ENCODE measurements at places on chromosomes 1 and 21. TPM values are rescaled to one million over a fixed set of nuclear protein-coding genes. Genes with fewer than 3 reads are reported as not detected.

- peak; percentile 74 for DNase-seq
Measured at GRCh38 chr1:69263921-69264391, 303.8 kb upstream of the LRRC7 start.

DNA sequence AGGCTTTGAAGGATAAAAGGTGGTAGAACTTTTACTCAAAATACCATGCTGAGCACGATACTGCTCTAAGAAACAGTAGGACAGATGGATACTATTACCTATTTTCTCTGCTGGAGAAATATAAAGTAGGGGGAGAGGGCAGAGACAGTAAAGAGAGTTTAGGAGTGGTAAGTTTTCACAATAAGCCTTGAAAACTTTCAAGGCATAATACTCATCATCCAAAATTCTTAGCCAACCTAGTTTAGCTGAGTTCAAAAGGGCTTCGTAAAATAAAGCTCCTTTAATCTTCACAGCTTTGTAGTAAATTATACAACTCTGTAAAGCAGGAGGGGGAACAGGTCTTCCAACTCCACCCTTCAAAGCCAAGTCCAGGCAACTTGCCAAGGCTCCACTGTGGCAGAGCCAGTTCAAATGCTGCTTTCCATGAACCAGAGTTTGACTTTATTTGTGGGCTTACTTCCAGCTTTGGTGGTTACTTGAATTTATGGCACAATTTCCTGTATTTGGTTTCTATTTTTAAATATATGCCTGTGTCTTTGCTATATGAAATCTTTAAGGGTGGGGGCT, 15.5 kb downstream of the TEX38 start:
- peak; percentile 82 for DNase-seq

- no peak for DNase-seq
Measured at GRCh38 chr1:152777510-152778137, 2.7 kb downstream of the LCE1F start.

DNALI1 gene
- total RNA-seq, result 48.5 TPM

DNA sequence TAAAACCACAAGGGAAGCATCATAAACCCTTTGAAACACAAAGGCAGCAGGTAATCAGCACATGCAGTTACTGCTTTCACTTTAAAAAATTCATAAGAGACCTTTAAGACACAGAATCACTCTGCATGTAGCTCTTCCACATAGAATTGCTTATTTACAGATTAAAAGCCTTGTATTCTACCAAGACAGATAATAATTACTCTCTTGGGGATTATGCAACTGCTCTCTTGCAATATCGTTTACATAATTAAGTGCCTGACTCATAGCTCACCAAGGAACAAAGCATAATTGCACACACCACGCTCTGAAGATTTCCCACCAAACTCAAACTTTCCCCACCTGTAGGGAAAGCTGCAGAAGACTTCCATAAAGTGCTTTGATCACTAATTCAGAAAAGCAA, 87.9 kb downstream of the VAV3 start:
- DNase-seq, result peak; percentile 75

GRCh38 chr21:45880097-45881068, 101.2 kb upstream of the COL6A1 start:
- DNase-seq, result peak; percentile 61

DNA sequence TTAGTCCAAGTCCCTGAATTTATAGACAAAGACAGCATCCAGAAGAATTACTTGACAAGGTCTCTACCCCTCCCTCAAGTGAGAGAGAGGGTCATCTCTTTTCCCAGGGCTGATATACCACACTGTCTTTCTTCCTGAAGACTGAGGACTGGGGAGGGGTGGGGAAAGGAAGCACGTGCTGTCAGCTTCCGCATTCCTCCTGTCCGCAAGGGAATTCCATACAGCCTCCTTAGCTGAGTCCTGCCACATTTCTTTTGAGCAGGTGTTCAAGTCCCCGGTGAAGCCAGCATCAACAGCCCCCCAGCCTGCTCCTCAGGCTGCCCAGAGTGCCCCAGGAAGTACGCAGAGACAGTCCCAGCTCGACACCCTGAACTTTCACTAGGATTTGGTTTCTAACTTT, 34.2 kb downstream of the PCAT6 start:
- no peak for DNase-seq

DNA sequence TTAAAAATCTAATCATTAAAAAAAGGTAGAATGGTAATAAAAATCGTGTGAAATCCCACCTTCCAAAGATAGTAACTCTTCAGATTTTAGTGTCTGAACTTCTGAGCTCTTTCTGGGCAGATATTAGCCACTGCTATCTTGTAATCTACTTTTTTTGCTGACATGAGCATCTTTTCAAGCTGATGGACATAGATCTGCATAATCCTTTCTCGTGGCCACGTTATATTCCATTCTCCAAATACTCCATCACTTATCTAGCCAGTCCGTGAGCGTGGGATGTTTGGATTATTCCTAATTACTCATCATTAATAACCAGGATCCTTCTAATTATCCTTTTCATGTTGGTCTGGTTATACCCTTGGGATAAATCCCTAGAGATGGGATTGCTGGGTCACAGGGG, 254.2 kb upstream of the VAMP3 start:
- no peak for DNase-seq

DNA sequence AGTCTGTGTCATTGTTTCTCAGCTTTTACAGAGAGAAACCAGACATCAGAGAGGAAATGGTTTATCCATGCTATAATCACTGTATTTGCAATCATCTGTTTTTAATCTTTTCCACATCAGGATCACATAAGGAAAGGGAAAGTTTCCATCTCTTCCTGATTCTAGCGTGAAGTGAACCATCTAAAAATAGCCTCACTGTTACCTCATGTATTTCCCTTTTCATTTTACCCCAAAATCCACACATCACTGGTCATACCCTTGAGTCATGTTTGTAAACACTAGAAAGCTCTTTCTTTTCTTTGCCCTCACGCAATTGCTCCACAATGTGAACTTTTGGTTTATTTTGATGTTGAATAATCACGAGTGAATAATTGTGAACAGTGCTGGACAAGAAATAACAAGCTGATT, 146.0 kb downstream of the PLA2G4A start:
- DNase-seq, result no peak

DNA sequence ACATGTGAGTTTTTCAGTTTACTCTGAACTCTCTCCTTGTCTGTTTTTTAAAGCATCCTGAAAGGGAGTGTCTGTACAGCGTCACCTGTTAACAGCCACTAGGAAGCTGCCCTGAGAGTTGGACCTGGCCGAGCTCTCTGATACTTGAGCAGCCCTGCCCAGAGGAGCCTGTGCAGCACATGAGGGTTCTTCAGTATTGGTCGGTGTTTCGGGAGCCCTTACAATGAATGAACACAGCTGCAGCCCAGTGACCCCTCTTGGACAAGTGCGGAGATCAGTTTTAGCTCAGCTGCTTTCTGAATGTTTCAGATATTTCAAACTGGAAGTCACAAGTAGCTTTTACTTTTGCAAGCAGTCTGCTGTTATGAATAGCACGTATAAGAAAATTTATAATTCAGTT, 39.2 kb downstream of the ADARB1 start:
- no peak for DNase-seq

AMY2B gene
- total RNA-seq, result 40.4 TPM

OR2L5 gene
- not detected for total RNA-seq

DNA sequence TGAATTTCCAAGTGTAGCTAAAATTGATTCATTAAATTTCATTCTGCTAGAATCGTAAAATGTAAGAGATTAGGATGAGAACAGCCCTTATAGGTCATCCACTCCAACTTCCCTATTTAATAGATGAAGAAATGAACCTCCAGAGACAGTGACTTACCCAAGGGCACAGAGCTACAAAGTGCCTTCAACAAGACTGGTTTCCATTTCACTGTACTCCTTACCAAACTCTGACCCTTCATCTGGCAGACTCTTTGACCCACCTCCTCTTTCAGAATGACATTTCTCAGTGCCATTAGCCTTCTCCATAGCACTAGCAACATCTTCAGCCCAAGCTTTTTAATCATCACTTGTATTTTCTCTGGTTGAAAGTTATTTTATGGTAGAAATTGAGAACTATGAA, 161.3 kb downstream of the NEK7 start:
- no peak for DNase-seq
